ENCODE measurements at places on chromosomes 5 and 9.

DNA sequence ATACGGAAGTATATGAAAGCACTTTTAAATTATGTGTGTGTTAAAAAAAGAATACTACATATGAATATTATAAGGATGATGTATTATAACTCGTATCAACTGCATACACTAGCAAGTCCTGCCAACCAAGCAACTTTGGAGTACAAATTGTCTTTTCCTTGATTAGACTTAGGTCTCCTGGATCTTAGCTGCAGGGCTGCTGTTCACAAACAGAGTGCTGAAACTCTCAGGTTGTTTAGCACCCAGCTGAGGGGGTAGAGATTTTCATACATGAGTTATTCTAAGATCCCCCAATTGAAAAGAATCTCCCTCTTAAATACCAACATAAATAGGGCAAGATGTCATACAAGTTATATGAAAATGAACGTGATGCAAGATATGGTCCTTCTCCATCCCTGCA lies 149.8 kb upstream of the TNC start:
- no peak for DNase-seq

GRCh38 chr5:71860048-71860447 lies 141.0 kb downstream of the CARTPT start:
- no peak for DNase-seq

- peak; percentile 54 for DNase-seq
These were observed 7.4 kb downstream of the B4GALT1 start for GRCh38 chr9:33159777-33160127.

- DNase-seq: peak; percentile 8
These were observed 130.9 kb upstream of the SLC30A5 start for GRCh38 chr5:68962757-68963484.

DNA sequence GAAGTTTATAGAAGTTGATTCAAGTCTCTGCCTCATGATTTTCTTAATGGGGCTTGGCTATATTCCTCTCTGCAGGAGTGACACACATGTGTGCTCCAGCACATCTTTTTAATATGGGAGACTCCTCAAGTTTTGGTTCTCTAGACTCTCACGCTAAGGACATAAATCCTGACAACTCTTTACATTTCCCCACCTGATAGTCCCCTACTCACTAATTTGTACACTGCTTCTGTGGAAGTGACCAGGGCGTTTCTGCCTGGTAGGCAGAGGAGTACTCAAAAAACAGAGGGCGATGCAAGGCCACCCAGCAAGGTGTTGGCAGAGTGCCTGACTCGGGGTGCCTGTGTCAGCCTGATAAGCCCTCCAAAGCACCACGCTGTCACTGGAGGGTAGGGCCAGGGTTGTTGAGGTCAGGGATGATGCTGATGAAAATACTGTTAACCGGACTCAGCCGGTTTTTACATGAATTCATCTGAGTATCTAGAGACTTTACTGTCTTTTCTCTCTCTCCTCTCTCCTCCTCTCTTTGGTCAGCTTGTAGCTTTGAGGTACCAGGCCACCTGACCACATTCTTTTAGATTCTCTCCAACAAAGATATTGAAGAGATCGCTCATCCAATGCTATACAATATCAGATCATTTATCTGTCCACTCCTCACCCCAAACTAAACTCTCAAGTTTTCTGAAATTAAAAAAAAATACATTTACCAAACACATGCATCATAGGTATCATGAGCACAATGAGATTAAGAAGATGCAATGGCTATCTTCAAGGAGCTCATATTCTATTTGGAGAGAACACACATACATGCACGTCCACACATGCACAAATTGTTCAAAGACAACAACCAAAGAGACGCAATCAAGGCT lies 205.2 kb downstream of the PIK3R1 start:
- DNase-seq: no peak

GRCh38 chr9:109450346-109450745 lies 47.8 kb downstream of the PTPN3 start:
- DNase-seq: no peak

GRCh38 chr9:99058964-99059921 lies 45.7 kb upstream of the TGFBR1 start:
- DNase-seq: no peak

- DNase-seq: no peak
These were observed 62.7 kb downstream of the RETREG1 start for GRCh38 chr5:16554110-16554509.

GRCh38 chr5:1497795-1498622 lies 25.8 kb downstream of the LPCAT1 start:
- no peak for DNase-seq

GRCh38 chr9:23819403-23819802 lies 6.6 kb downstream of the ELAVL2 start:
- no peak for DNase-seq

DNA sequence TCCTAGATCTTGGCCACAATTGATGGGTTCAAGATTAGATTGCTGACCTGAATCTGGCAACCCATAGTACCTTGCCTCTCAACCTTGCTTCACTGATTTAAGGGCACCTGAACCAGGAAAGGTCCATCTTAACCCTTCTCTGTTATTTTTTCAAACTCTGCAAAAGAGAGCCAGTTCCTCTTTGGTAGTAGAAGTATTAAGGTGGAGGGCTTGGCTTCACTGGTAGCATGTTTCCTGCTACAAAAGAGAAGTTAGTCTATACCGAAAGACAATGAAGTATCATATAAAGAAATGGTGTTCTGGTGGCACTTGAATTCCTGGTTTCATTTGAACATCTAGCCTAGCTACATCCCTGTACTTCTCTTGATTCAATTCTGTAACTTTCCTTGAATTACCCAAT lies 8.5 kb downstream of the ALG2 start:
- no peak for DNase-seq

- no peak for DNase-seq
These were observed 41.8 kb upstream of the PAM start for GRCh38 chr5:102713278-102713677.

- no peak for DNase-seq
These were observed 6.0 kb upstream of the PITX1 start for GRCh38 chr5:135040034-135040332.

GRCh38 chr9:89635816-89636215 lies 31.0 kb downstream of the GADD45G start:
- DNase-seq: no peak

DNA sequence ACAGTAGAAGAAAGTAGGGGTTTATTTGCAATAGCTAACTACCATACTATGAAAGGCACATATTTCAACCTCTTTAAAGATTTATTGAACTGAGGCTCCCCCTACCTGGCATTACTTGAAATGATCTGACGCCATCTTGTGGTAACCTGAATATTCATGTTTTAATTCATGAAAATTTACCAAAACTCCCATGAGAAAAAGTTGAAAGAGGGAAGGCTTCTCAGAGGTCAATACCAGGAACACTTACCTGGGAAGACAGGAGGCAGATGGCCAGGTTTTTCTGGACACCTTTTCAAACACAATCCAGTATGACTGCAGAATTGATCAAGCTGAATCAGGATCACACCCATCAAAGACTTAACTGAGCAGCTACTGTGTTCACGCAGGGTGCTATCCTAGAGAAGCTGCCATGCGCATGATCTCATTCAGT lies 9.4 kb downstream of the PRELID2 start:
- no peak for DNase-seq

- no peak for DNase-seq
These were observed 15.0 kb upstream of the MRNIP start for GRCh38 chr5:179873588-179874110.

- peak; percentile 18 for DNase-seq
These were observed 624 bp downstream of the FBXW11 start for GRCh38 chr5:172005708-172006320.

GRCh38 chr5:173554038-173554955 lies 62.2 kb downstream of the BOD1 start:
- no peak for DNase-seq

GRCh38 chr5:74643111-74643562 lies 2.6 kb upstream of the ENC1 start:
- DNase-seq: no peak

GRCh38 chr5:38413696-38414095 lies 142.8 kb downstream of the LIFR start:
- no peak for DNase-seq

GRCh38 chr9:77598991-77599390 lies 49.1 kb downstream of the GNA14 start:
- DNase-seq: no peak

- no peak for DNase-seq
These were observed 8.9 kb upstream of the ZNF483 start for GRCh38 chr9:111516061-111516465.

GRCh38 chr9:88775559-88775958 lies 215.7 kb upstream of the S1PR3 start:
- no peak for DNase-seq

GRCh38 chr5:151270599-151270998 lies 17.6 kb downstream of the GM2A start:
- DNase-seq: no peak

- DNase-seq: no peak
These were observed 58.3 kb downstream of the SPOCK1 start for GRCh38 chr5:137440795-137441194.

GRCh38 chr5:14008819-14009311 lies 64.4 kb upstream of the DNAH5 start:
- no peak for DNase-seq

DNA sequence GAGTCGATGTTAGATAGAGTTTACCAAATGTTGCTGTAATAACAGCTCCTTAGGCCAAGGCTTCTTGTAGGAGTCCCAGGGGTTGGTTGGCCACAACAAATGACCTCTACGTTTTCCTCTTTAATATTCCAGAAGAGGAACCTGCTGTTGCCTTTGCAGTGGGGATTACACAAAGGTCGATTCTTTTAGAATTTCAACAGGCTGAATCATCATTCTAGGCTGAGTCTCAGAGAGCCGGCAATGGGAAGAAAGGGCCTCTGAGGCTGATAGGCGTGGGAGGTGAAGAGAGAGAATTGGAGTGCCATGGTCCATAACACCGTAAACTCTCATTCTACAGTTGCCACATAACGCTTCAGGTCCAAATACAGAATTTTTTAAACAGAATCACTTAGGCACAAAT lies 405.9 kb upstream of the DAP start:
- no peak for DNase-seq

DNA sequence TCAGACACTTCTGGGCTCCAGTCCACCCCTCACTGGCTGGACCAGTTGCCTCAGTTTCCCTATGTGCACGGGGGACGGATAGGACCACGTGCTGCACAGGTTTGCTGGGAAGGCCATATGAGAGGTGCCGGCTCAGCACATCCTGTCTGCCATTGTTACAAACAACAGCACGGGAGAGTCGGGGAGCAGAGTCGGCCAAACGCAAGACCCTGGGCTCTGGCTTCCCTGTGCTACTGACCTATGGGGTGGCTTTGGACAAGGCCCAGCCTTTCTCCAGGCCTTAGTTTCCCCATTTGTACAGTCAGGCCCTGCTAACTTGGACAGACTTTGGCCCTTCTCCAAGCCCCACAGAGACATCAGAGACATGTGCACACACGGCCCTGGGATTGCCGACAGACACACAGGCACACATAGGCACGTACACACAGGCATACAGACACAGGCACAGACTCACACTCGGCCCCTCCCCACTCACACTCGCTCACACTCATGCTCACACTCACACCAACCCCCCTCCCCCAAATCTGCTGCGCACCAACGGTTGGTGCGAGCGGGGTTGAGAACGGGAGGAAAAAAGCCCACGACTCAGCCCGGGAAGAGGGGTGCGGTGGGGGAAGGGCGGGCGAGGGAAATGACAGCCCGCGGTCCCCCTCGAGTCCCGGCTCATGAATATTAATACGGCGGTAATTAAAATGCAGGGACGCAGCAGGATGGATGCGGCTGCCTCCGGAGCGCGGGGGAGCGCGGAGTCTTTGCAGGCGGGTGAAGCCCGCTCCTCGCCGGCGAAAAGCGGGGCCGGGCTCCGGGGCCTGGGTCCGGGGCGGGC lies 133.0 kb downstream of the C9orf50 start:
- DNase-seq: no peak

DNA sequence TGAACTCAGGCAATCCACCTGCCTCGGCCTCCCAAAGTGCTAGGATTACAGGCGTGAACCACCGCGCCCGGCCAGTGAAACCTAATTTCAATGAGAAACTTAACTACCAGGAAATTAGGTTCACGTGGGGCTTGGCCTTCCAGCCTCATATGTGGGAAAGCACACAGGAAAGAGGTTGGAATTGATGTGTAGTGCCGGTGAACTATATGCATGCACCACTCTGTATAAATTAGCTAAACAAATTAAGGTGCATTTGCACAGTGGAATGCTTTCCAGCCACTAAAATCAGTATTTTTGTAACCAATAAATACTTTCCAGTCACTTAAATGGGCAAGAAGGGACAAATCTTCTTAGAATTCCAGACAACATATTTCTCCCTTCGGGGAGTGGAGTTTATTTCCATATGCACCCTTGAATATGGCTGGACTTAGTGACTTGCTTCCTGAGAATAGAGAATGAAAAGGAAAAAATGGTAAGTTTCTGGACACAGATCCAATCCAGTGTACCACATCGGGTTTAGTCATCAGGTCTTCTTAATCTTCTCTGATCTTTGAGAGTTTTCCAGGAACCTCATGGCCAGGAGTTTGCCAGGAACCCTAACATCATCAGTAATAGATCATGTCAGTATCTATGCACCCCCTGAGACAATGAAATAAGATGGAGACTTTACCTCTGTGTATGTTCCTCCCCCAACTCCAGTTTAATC lies 24.9 kb downstream of the ATOX1 start:
- no peak for DNase-seq

GRCh38 chr9:87324613-87325194 lies 173.0 kb upstream of the DAPK1 start:
- DNase-seq: no peak

- no peak for DNase-seq
These were observed 122.6 kb upstream of the BASP1 start for GRCh38 chr5:17094830-17095229.

GRCh38 chr5:112883192-112883591 lies 22.1 kb downstream of the SRP19 start:
- no peak for DNase-seq

DNA sequence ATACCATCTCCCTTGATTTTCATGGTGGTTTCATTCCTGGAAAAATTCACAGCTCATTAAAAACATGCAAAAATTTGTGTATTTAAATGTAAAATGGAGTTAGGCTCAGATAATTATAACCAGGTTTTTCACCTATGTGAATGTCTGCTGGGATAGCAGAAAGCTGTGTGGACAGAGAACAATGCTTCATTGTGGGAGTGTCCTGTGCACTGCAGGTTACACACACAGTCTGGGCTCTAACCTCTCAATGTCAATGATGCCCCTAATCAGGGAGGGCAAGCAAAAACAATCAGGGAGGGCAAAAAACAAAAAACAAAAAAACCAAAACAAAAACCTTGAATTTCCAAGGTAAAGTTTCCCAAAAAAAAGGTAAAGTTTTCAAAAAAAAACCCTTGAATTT lies 158.9 kb upstream of the KLF9 start:
- DNase-seq: no peak

- no peak for DNase-seq
These were observed 18.7 kb upstream of the HMHB1 start for GRCh38 chr5:143793249-143793648.

Measured in activated T-cell treated with anti-CD3 and anti-CD28 coated beads for 48 hours (primary cell).